ENCODE measurements at places on chromosomes 3 and 15.

- DNase-seq = no peak
These were observed 250.8 kb downstream of the TBC1D5 start for GRCh38 chr3:17491601-17492000.

- no peak for DNase-seq
These were observed 118.3 kb downstream of the GAP43 start for GRCh38 chr3:115741650-115742049.

DNA sequence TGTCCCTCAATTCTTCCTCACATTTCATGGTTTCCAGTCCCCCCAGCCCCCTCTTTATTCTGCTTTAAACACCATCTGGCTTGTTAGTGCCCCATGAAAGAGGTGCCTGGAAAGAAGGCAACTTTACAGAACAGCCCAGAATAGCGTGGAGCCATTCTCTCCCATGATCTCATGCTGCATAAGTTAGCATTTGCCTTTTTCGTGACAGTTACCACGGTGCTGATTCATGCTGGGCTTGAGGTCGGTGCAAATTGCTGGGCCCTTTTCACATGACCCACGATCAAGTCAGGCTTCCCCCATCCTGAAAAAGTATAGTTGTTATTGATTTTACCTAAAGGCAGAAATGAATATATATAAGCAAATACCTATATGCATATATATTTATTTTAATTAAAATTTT, 29.6 kb downstream of the SQOR start:
- DNase-seq = no peak

DNA sequence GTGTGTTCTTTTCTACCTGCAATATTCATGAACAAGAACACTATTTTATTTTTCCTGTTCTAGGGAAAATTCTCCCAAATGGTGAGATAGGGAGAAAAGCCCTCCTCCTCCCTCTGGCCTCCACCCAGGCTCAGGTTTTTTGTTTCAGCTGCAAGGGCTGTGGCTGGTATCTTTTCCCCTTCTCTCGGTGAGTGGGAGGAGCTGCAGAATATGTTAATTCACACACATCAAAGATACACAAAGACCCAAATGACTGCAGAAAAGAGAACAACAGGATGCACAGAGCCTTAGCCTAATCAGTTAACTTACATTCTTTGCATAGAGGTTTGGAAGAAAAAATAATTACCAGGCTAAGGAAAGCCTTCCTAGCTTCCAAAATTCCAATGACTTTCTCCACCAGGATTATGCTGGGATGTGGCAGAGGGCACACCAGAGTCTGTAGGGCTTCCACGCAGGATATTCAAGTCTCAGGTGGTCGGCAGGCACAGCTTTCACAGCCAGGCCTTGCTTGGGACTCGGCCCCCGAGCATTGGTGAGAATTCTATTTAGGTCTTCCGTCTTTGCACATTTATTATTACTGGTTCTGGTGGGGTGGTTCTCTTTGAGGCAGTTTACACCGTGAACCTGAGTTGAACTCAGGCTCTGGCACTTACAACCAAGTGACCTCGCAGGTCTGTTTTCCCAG, 64.9 kb downstream of the ABHD5 start:
- no peak for DNase-seq

DNA sequence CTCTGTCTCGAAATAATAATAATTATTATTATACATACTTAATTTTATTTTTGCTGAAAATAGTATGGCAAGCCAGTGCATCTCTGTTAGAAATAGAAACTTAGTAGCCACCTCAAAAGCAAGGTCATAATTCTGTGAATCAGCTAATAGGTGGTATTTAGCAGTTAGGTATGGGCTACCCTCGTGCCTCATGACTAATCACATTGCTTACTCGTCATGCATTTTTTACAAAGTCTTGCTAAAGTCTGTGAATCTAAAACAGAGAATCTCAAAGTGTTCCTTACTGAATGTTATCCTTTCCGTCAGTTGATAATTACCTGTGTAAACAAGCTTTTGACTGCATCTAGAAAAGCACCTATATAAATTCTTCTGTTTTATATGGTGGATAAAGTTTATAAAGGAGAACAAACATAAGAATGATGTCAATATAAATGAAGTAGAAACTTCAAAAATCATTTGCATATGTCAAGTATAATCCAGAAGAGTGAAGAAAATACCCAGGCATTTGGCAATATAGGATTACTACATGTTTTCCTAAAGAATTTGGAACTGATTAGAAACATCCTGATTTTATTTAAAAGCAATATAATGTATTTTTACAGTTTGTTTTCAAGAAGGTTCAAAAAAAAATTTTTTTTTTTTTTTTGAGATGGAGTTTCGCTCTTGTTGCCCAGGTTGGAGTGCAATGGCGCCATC, 6.2 kb downstream of the PPARG start:
- no peak for DNase-seq

GRCh38 chr3:152204218-152204617, 64.5 kb upstream of the MBNL1 start:
- DNase-seq = no peak

- no peak for DNase-seq
These were observed 164.9 kb upstream of the ADAMTS9 start for GRCh38 chr3:64852738-64853137.

- no peak for DNase-seq
These were observed 4.0 kb downstream of the NT5DC2 start for GRCh38 chr3:52529376-52530333.

GRCh38 chr15:97708252-97708651, 252.3 kb upstream of the ARRDC4 start:
- no peak for DNase-seq

DNA sequence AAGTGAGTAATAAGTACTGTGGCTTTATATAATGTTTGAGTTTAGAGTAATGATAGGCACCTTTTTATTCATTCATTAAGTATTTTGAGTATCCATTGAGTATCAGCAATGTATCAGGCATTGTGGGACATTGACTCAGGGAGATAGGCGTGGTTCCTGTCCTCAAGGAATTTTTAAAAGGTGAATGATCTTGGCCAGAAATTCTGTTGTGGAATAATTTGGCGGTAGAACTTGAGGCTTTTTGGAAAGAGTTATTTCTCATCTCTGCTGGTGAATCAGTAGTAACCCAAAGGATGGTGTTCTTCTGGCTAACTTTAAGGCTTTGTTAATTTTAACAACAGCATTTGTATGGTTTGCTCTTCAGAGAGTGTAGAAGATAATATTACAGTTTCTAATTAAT, 2.0 kb downstream of the RAB7A start:
- no peak for DNase-seq

- DNase-seq = no peak
These were observed 19.3 kb upstream of the SPG21 start for GRCh38 chr15:65008983-65009382.

DNA sequence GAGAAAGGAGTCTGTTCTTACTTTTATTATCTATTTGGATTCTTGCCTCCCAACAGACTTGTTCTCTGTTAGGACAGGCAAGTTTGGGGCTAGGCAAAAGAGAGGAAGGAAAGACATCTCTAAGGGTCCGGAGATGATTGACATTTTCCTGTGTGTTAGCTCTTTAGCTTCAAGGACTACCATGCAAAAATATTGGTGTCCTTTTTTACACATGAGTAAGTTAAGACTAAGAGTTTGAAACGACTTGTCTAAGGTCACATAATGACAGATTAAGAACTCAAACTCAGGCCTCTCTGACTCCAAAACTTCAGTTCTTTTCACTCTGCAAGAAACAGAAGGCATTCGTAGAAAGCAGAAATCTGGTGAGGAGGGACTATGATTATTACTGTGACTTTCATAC, 5.9 kb downstream of the LMCD1 start:
- DNase-seq = no peak

DNA sequence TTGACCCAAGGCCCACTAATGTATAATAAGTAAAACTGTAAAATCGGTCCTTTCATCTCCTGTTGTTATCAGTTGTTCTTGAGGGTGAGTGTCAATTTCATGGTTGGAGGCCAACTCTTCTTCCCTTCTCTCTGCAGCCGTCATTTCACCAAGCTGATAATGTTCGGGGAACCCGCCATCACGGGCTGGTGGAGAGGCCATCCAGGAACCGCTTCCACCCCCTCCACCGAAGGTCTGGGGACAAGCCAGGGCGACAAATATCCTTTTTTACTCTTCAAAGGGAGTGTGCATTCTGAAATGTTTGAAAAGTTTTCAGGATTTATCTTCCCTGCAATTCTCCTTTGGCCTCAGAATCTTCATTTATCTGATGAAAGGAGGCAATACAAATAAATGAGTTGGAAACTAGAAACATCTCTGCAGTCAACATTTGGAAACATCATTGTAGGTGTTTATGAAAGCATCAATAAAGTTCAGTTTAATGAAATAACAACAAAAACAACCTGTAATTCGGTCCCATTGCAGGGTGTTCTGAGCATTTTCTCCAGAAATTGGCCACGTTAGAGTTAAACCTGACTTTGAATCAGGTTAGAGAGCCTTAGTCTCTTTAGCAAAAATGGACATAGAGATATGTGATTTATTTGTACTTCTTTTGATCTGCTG, 63.9 kb downstream of the CRTC3 start:
- no peak for DNase-seq

DNA sequence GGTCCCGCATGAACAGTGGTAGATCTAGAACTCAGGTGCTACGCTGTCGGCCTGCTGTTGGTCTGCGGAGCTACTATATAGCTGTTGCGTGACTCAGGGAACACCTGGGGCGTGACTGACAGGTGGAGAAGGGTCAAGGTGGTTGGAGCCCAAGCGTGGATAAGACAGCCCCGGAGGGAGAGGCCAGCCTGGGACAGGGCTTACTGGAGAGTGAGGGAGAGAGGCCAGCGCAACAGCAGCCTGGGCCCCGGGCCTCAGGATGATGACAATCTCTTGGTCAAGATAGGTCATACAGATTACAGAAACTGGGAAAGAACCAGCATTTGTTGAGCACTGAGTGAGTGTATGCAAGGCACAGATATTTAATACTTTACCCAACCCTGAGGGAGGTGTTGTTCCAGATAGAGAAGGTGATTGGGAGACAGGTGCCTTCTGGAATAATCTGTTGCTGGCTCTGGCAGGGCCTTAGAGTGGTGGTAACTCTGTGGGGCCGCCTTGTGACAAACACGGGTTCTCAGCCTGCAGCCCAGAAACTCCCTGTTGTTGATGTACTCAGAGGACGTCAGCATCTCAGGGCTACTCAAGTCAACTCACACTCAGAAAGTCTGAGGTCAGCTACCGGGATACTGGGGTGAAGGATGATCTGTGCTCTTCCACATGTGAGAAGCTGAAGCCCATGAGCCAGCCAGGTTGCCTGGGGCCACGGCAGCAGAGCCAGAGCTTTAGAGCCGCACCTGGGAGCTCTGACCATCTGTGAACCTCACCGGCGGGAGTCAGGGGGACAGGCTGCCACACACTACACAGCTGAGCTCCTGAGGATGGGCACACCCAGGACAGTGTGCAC, 265.4 kb upstream of the HES1 start:
- no peak for DNase-seq

DNA sequence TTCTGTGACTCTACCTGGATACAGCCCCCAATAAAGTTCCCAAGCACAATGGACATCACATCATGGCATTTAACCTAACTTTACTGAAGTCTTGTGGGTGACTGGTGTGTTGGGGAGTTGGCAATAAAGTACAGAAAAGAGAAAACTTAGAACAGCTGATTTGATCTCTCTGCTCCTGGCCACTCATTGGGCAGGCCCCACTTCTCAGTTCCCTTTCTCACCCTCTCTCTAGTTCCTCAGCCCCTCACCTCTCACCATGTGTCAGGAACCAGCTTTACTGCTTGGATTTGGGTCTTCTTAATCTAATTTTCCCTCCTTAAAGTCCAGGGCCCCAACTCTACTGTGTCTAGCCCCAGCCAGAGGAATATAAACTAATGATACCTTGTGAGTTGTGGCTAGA, 713 bp upstream of the MUC13 start:
- no peak for DNase-seq

DNA sequence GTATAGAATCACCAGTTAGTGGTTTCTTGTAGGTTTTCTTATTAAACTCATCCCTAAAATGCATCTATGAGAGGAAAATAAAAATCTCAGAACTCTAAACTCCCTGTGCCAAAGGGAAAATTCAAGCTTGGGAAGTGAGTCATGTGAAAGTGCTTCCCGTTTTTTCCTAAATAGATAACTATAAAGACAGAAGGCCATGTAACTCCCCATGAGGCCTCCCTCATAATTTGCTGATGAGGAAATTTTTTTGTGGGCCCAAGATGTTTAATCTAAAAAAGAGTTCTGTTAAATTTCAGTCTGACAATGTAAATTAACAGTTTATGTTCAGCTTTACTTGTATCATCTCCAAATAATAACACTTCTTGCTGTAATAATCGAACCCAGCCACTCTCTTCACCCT, 1273.9 kb downstream of the OTOL1 start:
- DNase-seq = no peak

- DNase-seq = no peak
These were observed 226.5 kb downstream of the TBL1XR1 start for GRCh38 chr3:176970770-176971169.

DNA sequence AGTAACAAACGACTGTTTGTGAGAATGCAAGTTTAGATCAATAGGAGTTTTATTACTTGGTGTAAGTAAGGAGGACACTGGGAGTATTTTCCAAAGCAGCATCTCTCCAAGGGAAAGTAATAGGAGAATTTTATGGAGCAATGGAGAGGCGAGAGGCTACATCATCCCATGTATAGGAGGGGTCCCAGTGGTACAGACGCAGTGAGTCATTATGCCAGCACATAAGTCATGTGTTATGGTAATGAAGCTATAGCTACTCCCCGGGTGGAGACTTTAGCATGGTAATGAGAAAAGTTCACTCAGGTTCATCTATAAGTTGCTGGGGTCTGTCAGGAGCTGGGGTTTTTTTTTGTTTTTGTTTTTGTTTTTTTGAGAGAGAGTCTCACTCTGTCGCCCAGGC, 29.5 kb upstream of the ZNF445 start:
- no peak for DNase-seq

DNA sequence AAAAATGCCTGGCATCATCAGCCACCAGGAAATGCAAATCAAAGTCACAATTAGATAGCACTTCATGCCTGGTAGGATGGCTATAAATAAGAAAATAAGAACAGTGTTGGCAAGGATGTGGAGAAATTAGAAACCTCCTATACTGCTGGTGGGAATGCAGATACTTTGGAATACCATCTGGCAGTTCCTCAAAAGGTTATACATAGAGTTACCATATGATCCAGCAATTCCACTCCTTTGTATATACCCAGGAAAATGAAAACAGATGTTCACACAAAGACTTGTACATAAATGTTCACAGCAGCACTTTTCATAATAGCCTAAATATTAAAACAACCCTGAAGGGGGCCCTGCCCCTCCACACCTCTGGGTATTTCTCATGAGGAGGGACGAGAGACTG, 13.7 kb downstream of the ACSBG1 start:
- no peak for DNase-seq

DNA sequence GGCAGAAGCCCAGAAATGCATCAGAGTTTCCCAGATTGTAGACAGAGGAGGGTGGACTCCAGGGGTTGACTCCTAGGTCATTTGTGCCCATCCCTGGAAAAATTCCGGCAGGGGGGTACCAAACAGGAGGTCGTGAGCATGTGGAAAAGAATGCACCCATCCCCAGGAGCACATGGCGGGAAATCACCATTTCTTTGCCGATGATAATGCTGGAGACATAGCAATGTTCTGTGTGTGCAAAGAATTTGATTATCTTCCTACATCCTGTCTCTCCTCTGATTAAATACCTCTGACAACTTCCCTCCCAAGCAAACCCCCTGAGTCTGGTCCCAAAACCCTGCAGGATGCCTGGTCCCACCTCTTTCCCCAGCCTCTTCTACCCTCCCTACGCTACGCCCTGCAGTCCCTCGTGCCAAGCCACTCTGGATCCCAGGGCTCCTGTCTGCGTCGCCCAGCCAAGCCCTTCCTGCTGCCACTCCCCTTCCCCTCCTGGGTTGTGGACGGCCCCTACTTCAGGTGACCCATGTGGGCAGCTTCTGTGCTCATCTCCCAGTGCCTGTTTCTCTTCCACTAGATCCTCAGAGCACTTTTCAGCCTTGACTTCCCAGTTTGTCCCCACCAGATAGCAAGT, 15.8 kb downstream of the WNT7A start:
- no peak for DNase-seq
